Small intestine (tissue), 16 donors: ENCODE measurements at places on chromosomes 12 and 14. TPM values are rescaled to one million over a fixed set of nuclear protein-coding genes. Genes with fewer than 3 reads are reported as not detected.
A peak's percentile ranks its signal among the peaks of the same experiment; 100 is the strongest.

DNA sequence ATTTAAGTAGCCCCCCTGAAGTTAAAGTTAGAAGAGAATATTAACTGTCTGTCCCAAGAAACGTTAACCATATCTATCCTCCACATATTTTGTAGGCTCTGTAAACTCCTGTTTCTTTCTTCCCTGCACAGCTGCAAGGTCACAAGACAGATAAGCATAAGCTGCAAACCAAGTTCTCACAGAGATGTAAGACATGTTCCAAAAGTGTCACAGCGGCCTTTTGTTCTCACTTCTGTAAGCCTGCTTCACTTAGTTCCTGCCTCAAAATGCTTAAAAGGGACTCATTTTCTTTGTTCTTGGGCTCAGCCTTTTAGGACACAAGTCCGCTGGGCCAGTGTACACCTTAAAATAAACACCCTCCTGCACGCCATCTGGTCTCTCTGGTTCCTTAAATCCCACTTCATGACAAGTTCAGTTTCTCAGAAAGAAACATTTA is 3.2 kb downstream of the RNASE1 start:
- DNase-seq: peak; percentile 23
- H3K36me3 ChIP-seq: no peaks in the 10 kb centered on the region

DNA sequence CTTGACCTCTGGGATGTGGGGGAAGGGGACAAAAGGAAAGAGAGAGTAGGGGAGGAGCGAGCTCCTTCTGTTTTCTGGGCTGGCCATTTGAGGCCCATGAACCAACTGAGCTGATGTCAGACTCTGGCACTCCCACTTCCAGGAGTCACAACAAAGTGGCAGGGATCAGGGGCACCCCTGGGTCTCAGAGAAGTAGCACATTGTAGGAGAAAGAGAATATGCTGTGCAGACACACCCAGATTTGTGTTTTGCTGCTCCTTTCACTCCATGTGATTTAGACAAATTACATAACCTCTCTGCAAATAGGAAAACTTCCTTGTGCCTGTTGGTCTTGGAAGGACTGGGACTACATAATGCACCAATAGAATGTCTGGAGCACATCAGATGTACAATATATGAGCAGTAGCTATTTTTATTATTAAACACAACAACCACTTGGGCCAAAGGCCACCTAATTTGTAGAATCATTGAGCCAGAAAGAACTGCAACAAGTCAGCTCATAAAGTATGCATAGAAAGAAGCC is 265.5 kb downstream of the ZFP36L1 start:
- DNase-seq: peak; percentile 63
- H3K27ac ChIP-seq: peak overlapping the region; percentile 89
- no peaks in the 10 kb centered on the region for H3K4me1 ChIP-seq
- no peaks in the 10 kb centered on the region for H3K36me3 ChIP-seq
- no peak overlapping the region for H3K4me3 ChIP-seq

DNA sequence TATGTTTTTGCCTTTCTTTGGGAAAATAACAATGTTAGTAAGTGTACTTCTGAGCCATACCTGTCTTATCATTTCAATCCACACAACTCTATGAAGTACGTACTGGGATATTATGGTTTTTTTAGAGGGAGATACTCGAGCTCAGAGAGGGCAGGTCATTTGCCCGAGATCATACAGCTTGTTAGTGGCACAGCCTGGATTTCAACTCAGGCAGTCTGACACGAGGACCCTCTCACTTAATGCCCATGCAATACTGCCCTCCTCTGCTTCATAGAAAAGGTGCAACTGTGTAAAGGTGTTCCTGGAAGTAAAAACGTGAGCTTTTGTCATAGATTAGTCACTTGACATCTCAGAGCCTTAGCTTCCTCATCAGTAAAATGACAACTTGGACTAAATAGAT is 128.0 kb downstream of the NDUFA12 start:
- peaks cover 21% of the 10 kb centered on the region for H3K27me3 ChIP-seq
- H3K4me3 ChIP-seq: no peak overlapping the region
- no peaks in the 10 kb centered on the region for H3K4me1 ChIP-seq
- DNase-seq: peak; percentile 6

Gene CDH24
- 4.3 TPM for polyA plus RNA-seq

- no peaks in the 10 kb centered on the region for H3K27me3 ChIP-seq
- H3K4me3 ChIP-seq: no peak overlapping the region
- no peak for DNase-seq
- H3K27ac ChIP-seq: peak overlapping the region; percentile 98
These were observed 30.8 kb upstream of the PPP2R5C start for GRCh38 chr14:101730626-101731186.

DNA sequence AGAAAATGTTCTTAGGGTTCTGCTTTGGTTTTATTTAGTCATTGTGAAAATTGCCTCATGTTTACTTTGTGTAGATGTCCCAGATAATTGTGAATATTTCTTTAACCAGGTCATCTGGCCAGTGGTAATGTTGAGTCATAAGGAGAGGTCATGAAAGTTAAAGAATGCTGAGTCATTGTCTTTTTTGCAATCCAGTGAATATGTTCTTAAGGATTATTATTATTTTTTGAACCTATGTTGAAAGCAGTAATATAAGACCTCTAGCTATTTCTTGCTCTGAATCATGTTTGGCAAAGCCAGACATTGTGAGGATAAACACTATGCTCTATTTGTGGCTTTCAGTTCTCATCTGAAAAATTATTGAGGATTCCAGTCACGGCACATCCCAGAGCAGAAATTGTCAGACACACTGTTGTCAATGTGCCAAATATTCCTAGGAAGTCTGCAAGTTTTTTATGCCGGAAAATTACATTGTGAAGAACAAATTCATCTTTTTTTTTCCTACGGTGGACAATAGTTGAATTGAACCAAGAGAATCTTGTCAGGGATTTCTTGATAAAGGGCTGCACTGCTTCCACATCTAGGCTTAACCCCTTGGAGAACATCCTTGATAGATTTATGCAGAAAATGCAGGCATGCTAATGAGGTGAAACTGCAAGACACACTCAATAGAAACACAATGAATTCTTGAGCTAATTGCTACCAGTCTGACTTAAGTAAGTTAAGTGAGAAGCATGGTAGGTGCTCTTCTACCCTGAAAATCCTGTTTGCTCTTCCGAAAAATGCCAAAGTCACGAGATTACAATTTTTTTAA is 369.6 kb downstream of the ATP23 start:
- no peak overlapping the region for H3K4me3 ChIP-seq
- H3K27ac ChIP-seq: no peak overlapping the region
- H3K36me3 ChIP-seq: no peaks in the 10 kb centered on the region
- no peak for DNase-seq

DNA sequence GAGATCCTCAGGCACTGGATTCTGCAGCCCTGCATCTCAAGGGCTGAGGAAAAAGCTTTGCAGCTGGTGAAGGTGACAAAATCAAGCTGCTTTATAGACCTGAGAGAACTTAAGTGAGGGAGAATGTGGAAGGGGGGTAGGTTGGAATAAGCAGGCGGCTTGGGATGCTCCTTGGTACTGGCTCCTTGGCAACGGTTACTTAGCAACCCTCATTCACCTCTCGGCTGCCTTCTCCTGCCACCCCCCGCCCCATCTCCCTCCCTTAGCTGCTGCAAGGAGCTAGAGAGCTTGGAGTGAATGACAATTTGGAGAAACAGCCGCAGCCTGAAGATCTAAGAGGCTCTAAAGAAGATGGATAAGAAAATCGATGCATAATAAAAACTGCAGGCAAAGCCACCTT is 44.1 kb upstream of the CISTR start:
- no peak overlapping the region for H3K27ac ChIP-seq
- no peak overlapping the region for H3K4me3 ChIP-seq
- no peaks in the 10 kb centered on the region for H3K36me3 ChIP-seq

- DNase-seq: peak; percentile 35
- peak overlapping the region; percentile 8 for H3K27ac ChIP-seq
- H3K4me3 ChIP-seq: no peak overlapping the region
These were observed 109.8 kb upstream of the FUT8 start for GRCh38 chr14:65302571-65303189.

Gene PPP4R4
- polyA plus RNA-seq: not detected

DNA sequence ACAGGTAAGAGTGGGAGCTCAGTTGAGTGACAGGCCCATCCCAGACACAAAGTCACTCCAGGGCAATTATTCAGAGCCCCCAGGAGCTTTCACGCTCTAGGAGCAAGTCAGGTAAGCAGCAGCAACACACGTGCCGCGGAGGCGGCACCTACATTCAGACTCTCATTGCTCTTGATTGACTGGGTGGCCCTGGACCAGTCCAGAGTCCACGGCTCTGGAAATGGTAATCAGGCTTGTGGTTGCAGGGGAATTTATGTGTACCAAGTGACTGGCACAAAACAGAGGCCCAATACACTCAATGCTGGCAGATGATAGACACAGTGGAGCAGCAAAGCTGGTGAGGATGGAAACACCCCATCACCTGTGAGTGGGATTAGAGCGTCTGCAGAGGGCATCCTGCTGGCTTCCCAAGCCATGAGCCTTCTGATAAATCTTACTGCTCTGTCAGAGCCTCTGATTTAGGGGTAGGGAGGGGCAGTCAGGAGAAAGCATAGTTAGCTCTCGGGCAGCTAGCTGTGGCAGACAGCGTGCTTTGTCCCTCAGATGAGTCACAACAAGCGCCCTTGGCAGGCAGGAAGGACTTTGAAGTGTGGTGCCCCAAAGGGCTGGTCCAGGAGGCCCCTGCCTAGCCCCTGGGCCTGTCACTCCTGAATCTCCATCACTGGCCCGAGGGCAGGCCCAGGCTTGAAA is 344.7 kb downstream of the CACNA1C start:
- peak; percentile 86 for DNase-seq
- no peak overlapping the region for H3K4me3 ChIP-seq
- H3K27ac ChIP-seq: no peak overlapping the region
- no peaks in the 10 kb centered on the region for H3K4me1 ChIP-seq

DNA sequence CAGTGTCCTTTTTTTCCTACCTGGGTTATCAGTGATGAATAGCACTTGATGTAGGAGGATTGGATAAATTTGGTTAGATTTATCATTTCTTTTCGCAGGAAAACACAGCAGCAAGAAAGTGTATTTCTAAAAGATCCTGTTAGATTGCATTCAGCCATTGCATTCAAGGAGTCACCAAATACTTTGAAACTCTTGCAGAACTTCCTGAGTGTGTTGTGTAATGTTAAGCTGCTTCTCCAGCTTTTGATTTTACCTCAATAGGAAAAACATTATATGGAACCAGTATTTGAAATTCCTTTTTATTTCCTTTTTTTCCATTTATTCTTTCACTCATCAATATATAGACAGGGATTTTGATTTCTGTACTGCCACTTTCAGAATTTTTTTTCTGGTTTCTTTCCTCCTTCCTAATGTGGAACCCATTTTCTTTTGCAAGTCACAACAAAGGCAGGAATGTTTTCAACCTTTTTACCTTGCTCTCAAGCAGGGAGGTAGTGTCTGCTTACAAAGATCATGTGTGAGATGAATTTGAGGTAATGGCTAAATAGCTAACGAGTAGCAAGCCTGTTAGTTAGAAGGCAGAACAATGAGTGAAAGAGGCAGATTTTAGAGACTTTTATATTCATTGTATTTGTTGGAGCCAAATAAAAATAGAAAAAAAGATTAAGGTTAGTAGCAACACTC is 56.2 kb downstream of the PPHLN1 start:
- no peak overlapping the region for H3K27ac ChIP-seq
- peaks cover 7% of the 10 kb centered on the region for H3K4me1 ChIP-seq
- H3K4me3 ChIP-seq: no peak overlapping the region
- H3K36me3 ChIP-seq: no peaks in the 10 kb centered on the region
- H3K27me3 ChIP-seq: no peaks in the 10 kb centered on the region

Gene ZFYVE21
- 40.0 TPM for polyA plus RNA-seq

DNA sequence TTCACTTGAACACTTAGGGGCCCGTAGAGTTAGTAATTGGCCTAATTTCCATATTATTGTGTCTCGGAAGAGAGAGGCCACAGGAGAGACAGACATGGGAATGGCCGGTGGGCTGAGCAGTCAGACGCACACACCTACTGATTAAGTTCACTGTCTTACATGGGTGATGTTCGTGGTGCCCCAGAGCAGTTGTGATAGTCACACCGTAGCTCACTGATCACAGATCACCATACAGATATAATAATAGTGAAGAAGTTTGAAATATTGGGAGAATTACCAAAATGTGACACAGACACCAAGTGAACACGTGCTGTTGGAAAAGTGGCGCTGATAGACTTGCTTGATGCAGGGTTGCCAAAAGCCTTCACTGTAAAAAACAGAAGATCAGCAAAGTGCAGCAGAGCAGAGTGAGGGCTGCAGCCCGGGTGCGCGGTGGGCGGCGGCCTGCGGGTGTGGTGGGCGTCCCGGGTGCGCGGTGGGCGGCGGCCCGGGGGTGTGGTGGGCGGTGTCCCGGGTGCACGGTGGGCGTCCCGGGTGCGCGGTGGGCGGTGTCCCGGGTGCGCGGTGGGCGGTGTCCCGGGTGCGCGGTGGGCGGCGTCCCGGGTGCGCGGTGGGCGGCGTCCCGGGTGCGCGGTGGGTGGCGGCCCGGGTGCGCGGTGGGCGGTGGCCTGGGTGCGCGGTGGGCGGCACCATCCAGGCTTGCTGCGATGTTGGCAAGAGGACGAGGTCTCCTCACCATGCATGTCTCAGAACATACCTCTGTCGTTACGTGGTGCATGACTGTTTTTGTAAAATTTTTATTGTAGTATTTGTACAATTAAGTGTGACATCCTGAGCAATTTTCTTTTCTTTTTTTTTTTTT is 34.3 kb upstream of the TEX22 start:
- DNase-seq: no peak
- peaks cover 5% of the 10 kb centered on the region for H3K4me1 ChIP-seq
- no peaks in the 10 kb centered on the region for H3K36me3 ChIP-seq
- H3K27ac ChIP-seq: no peak overlapping the region
- no peak overlapping the region for H3K4me3 ChIP-seq

DNA sequence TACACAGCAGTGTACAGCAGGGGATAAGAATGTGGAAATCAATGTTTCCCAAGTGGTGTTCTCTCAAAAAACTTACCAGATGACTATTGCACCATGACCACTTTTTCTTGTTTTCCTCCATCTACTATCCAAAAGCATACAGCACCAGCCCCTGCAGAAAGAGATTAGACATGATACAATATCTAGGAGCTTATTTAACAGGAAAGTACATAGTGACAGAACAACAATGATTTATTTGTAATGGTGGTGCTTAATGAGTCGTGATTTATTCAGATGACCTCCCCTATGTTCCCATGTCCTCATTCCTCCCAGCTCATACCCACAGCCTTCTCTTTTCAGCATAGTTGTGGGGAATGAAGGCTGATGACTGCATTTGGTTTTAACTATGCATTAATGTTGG is 413.6 kb downstream of the BTG1 start:
- H3K36me3 ChIP-seq: no peaks in the 10 kb centered on the region
- H3K27ac ChIP-seq: no peak overlapping the region
- no peaks in the 10 kb centered on the region for H3K27me3 ChIP-seq
- no peak overlapping the region for H3K4me3 ChIP-seq
- no peaks in the 10 kb centered on the region for H3K4me1 ChIP-seq

Gene SERPINA12
- not detected for polyA plus RNA-seq
